ENCODE measurements at places on chromosomes 1 and 21.

DNA sequence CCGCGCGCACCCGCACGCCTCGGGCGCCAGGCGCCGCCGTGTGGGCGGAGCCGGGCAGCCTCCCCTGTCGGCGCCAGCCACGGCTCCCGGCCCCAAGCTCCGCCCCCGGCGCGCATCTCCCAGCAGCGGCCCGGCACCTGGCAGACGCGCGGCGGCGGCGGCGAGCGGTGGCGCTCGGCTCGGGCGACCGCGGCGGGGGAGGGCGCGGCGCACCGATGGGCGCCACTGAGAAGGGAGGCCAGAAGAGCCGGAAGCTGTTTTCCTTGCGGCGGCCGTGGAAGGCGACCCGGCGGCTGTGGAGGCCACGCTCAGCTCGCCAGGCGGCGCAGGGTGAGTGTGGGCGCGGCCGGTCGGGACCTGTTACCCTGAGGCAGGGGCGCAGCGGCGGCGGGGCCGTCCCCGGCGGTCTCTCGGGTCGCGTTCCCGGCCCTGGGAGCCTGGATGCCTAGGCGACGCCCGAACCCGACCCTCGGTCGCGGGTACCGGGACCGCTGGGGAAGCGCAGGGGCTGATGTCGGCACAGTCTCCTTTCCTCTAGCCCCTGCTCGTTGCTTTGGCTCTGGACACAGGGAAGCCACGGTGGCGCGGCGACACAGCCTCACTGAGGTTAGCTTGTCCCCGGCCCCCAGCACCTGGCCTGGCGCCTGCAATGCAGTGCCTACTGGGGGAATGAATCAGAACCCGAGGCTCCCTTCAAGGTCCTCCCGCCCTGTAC is 54.9 kb upstream of the DNAJC6 start:
- DNase-seq = peak; percentile 82

GRCh38 chr1:55503663-55504305 is 288.6 kb upstream of the USP24 start:
- no peak for DNase-seq

DNA sequence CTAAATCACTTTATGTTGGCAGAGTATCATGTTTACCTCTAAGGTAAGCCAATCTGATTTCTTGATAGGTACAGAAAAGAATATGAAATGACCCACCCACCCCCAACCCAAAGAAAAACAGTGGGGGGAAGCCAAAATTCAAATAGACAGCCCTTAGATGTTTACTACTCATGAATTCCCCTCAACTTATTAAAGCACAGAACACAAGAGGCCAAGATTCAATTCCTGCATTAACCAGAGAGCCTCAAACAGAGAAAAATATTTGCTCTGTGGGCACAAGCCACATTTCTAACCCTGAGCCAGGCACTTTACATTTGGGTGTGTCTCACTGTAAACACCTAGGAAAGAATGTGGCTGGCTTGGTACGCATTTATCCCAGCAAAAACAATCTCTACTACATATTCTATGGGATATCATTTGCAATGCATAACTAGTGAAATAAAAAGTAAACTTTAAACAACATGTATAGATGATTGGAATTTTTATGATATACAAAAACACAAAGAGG is 84.3 kb downstream of the PTPN14 start:
- DNase-seq = no peak

DNA sequence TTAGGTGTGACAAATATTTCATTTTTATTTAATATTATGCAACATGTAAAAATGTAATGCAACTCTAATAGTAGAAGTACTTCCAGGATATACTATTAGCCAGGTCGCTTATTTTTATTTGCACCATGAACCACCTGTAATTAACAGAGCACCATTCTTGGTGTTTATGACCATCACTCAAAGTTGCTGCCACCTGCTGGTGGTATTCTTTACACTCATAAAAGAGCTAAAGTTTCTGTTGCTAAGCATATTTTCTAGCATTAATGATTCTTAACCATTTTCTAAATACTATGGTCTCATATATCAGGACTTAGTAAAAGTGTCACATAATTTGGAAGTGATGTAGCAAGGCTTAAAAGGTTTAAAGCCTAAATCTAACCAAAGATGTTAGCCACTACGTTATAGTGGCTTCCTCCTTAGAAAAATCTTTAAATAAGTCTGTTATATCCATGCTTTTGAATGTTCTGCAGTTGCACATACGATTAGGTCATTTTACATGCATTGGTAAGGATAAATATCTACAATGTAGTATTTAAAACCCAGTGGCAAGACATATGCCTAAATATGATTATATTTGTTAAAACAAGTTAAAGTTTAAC is 244.5 kb downstream of the NEGR1 start:
- DNase-seq = no peak

DNA sequence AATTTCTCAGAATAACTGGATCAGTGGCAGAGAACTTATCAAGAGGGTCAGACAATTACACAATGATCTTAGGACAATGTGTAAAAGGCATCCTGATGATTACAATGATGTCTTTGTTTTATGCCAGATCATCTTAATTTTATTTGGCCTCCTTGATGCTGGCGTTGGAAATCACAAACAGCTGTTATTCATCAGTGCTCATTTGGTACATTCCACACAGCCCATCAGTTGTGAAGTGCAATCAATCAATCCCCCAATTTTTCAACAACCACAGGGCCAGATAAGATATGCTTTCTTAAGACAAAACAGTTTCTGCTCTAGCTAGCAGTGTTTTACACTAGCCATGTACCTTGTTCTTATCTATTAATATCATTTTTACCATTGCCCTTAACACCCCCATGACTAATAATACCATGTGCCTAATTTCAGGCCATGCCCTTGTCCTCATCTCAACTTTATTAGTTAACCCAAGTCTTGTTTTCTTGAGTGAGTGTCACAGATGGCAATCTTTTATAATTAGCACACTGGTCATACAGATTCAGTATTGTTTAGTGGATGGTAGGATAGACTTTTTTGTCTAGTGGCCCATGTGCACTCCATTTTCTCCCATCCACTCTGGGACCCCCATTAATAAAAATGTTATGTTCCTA is 40.8 kb upstream of the COL24A1 start:
- DNase-seq = no peak

DNA sequence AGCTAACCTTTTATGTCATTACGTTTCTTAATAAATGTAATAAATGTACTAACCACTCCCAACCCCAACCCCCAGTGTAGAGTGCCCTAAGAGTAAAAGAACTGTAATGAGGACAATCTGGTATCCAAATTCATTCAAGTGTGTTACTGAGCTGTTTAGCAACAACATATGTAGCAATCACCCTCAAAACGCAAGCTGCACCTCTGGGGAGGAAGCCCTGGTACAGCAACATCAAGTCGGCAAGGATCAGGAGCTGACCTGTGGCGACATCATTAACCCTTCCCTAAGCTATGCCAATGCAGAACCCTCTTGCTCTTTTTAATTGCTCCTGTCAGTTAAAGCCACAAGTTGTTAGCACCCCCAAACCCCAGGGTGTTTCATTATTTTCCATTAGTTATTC is 47.1 kb downstream of the STX6 start:
- no peak for DNase-seq

DNA sequence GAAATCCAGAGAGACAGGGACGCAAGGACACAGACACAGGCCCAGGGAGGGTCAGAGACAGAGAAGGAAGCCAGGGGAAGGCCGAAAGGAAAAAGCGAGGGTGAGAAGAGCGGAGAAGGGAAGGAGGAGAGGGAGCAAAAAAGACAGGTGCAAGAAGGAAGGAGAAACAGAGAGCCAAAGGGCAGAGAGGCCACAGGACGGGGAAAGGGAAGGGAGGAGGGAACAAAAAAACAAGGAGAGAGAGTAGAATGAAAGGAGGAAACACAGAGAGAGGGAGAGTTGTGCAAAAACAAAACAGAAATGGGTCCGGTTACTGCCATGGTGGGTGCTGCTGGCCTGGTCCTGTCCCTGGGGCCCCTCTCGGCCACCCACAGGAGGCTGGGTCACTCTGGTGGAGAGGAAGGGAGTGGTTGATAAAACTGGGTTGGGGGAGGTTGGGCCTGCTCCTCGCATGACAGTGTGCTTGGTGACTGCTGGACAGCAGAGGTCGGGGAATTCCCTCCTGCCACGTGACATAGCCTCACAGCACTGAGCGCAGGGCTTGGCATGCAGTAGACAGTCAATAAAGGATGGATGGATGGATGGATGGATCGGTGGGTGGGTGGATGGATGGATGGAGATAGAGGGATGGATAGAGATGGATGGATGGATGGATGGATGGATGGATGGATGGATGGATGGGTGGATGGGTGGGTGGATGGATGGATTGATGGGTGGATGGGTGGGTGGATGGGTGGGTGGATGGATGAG is 64.8 kb downstream of the RAP1GAP start:
- no peak for DNase-seq

DNA sequence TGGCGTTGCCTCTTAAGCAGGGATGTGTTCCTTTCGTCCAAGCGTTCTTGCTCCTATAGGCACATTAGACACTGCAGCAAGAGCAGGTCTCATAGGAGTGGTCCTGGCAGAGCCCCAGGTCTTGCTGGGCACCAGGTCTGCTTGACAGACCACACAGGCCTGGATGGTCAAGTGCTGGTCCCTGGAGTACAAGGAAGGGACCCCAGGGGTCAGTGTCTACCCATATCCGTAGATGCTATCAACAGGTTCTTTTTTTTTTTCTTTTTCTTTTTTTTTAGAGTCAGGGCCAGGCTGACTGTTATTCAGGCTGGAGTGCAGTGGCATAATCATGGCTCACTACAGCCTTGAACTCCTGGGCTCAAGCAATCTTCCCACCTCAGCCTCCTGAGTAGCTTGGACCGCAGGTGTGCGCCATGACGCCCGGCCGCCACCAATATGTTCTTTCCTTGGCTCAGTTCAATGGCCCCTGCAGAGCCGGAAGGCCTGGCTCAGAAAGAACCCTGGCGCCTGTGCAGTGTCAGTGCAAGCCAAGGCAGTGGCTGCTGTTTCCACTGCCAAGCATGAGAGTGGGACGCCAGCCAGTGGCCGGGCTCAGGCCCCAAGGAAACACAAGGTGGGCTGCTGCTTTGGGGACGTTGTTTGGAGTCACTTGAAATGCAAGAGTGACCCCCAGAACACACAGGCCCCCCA is 10.0 kb upstream of the TNFRSF8 start:
- no peak for DNase-seq

DNA sequence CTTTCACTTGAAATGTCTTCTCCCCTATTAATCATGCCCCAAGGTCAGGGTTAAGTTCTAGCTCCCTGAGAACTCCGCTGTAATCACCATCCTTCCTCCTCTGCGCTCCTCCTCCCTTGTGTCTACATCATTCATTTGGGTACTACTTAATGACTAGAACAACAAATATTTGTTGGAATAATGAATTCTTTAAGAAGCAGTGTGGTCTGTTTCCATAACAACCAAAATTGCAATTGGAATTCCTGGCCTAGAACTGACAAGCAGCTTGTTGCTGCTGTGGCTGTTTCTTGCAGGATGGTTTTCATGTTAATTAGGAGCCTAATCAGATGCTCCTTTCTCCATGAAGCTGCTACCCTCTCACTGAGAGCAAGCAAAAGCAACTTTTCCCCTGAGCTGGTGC is 192.5 kb downstream of the ZZZ3 start:
- DNase-seq = no peak

GRCh38 chr1:34066166-34066565 is 98.9 kb downstream of the CSMD2 start:
- DNase-seq = no peak

DNA sequence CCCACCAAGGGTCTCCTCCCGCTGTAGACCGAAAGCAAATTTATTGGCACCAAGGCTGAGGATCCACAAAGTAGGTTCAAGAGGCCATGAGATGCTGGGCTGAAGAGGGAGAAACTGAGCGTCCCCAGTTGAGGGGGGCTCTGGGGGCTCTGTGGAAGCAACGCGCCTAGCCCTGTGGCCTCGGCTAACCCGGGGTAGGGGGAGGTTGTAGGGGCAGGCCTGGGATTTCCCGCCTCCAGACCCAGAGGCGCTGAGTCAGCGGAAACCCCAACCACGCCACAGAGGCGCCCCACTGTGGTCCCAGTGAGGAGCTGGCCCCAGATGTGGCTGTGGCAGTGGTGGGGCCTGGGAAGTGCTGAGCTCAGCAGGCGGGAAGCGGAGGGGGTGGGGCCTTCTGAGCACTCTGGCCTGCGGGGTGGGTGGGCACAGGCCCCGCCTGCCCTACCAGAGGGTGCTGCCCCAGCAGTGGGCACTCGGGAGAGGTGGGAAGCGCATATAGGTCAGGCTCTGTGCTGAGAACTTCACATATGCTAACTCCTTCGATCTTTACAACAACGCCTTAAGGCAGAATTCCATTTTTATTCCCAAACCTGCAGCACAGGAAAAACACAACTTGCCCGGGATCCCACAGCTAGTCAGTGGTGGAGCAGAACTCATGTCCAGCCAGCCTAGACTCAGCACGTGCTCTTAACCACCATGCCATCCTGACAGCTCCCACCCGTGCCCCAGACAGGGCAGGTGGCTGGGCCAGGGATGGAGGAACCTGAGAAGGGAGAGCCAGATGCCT is 1.5 kb upstream of the COL16A1 start:
- peak; percentile 53 for DNase-seq

DNA sequence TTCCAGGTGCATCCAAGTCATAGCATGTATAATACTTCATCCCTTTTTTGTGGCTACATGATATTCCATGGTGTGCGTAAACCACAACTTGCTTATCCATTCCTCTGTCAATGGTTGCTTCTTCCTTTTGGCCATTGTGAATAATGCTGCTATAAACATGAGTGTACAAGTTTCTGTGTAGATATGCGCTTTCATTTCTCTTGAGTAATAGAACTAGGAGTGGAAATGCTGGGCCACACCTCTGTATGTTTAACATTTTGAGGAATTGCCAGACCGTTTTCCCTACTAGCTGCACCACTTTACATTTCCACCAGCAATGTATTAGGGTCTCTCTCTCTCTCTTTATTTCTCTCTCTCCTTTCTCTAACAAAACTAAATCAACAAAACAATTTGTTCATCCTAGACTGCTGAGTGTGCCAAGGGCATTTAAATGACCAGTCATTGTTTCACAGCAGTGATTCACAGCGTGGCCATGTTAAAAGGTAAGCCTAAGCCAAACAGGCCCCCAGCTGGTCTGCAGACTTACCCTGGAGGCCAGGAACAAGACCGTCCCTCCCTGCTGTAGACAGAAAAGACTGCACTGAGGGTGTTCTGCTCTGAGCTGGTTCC is 53.2 kb upstream of the LYST start:
- no peak for DNase-seq

DNA sequence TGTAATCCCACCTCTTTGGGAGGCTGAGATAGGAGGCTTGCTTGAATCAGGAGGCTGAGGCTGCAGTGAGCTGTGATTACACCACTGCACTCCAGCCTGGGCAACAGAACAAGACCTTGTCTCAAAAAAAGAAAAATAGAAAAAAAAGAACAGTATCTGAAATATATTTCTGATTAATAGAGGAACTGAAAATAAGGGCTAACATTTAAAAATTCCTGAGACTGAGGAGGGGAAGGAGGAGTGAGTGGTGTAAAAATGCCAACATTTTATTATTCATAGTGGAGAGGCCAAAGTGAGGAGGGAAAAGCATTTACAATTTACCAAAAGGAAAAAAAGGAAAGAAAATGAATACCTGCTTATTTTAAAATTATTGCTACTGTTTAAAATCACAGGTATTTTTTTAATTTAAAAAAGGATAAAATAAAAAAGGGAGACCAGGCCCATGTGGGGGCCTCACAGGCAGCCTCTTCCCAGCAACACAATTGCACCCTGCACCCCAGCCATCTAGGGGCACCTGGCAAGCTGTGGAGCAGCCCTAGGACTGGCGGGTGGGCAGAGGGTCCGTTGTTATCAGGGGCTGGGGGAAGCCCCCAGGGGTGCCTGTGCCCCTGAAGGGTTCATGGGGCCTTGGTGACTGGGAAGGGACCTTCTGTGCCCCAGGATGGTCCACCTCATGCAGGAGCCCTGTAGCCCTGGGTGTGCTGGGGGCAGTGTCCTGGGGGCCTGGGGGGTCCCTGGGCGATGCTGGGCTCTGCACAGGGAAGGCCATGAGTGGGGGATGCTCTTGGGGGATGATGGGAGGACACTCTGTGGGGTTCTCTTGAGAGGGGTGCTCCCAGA is 34.8 kb upstream of the ADARB1 start:
- no peak for DNase-seq

Data from activated T-cell treated with anti-CD3 and anti-CD28 coated beads, Interleukin-2, amount 50 U/mL, for 4 hours (primary cell).